HT1080 (cell line): ENCODE measurements at places on chromosomes 1 and 21. TPM values are rescaled to one million over a fixed set of nuclear protein-coding genes. Genes with fewer than 3 reads are reported as not detected.

Gene CRYAA
- not detected in 2 replicates for total RNA-seq

Gene FCMR
- not detected in 2 replicates for total RNA-seq

Gene BCAR3
- total RNA-seq, result 156 and 163 TPM in 2 replicates

Gene TTLL7
- total RNA-seq, result 2.8 and 4.0 TPM in 2 replicates

Gene EPHB2
- 74.0 and 90.3 TPM in 2 replicates for total RNA-seq

Gene MSH4
- total RNA-seq, result 0.13 TPM in 1 of 2 replicates, not detected in the other

Gene MOB3C
- total RNA-seq, result 4.5 and 5.4 TPM in 2 replicates

Gene TMPRSS15
- 0.07 TPM in 1 of 2 replicates, not detected in the other for total RNA-seq

- no peak for DNase-seq
Measured at GRCh38 chr1:36016686-36017085, 67.2 kb upstream of the TEKT2 start.

DNA sequence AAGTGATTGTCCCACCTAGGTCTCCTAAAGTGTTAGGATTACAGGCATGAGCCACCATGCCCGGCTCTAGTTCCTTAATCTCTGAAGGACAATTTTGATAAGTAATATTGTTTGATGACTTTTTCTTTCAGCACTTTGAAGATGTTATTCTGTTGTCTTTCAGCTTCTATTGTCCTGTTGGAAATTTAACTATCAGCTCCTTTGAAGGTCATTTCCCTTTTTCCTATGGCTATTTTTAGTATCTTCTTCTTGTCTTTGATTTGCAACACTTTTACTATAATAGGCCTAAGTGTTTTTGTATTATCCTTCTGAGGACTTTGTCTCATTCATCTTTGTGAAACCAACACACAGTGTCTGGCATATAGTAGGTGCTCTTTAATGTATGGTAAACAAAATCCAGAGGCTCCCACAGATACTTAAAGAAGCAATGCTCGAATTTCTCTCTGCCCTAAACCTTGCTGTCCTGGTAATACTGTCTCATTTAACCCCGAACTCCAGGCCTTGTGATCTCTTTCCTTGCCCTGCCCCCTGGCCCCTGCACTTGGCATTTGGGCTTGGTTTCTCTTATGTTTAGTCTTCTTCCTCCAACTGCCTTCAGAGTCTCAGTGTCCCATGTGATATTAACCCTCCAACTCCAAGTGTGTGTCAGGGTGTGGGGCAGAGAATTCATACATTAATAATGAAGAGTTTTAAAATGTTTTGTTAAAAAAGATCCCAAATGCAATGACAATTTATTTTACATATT, 19.0 kb upstream of the AGO1 start:
- DNase-seq, result no peak

- DNase-seq, result no peak
Measured at GRCh38 chr1:44505210-44505993, 100.3 kb downstream of the RNF220 start.

DNA sequence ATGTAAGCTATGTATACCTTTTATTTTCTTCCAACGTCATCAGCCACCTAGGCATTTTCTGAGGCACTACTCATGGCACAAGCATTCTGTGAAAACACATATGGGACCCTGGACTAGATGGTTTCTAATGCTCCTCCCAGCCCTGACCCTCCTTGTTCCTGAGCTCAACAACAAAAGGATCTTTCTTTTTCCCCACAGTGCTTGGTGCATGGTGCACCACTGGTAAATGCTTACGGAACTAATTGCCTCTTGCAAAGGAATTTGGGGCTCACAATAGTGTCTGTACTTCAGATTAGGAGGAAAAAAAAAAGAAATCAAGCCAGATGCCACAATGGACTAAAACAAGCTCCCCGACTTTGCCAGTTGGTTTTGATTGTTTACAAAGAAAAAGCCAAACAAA, 390.5 kb downstream of the PLPP3 start:
- no peak for DNase-seq

- peak; percentile 79 for DNase-seq
Measured at GRCh38 chr1:109821831-109822745, 58.4 kb upstream of the EPS8L3 start.

DNA sequence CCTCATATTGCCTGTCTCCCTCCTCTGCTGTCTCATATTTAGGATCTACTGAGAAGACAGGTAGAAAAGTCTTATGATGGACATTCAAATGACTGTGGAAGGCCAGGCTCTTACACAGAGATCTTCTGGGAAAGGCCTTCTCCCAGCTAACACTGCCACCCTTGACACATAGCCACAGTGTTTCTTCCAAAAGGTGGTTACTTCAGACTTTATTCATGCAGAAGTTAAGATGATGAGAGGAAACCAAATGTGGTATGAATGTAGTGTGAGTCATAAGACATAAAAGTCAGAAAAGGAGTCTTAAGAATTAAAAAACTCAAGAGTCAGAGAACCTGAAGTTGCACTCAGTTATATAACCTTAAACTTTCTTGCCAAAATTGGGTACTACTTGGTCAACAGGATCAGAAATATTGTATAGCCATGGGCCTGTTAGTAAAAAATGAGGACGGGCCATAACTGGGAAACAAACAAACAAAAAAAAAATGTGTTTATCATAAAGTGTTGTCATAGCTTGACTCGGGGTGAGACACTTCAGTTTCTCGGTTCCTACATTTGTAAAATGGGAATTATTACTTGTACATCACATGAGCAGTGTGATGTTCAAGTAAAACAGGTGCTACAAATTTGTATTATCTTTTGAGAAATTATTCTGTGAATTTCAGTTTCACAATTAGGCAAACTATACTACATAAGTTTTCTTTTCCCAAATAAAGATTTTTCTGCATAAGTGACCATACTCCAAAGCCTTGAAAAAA, 1.2 kb upstream of the DENND1B start:
- DNase-seq, result peak; percentile 88

GRCh38 chr1:51472359-51472758, 46.7 kb downstream of the EPS15 start:
- DNase-seq, result no peak

DNA sequence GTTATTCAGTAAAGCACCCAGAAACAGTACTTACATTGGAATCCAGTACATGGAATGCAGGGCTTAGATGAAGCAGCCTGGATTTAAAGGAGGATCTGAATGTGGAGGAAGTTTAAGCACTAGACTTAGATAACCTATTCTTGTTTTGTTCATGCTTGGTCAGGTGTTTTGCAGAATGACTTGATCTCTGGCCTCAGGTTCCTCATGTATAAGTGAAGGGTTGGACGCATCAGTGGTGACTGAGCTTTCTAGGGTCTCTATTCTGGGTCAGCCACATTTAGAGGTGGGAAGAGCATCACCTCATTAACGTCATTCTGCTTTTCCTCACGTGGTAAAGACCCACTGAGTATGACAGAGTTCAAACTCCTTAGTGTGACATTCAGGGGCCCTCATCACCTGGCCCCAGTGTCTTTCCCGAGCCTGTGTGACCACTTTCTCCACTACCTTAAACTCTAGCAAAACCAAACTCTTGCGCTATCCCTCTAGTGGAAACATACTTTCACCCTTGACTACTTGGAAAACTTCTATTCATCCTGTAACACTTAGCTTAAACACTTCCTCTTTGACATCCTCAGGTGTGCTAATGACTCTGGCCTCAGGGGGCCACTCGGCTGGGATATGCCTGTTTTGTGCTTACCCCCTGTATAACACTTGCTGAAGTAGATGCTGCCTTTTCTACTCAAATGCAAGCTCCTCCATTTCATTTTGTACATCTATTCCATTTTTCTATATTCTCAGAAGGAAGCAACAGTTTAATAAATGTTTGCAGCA, 871 bp upstream of the ERICH3 start:
- no peak for DNase-seq

DNA sequence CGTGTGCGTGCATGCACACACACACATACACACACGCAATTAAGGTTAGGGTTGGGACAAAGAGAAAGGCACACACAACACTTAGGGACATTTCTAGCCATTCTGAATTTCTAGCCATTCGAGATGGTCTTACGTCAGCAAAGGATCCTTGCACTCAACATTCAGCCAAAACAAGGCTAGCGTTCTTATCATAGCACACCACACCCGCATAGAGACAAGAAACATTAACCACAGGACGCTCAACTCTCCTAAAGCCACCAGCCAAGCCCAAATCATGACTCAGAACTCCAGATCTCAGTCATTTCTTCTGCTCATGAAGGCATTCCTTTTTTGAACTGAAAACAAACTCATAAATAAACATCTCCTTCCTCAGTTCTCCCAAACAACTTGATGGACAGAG, 106.8 kb downstream of the LMO4 start:
- DNase-seq, result peak; percentile 66

GRCh38 chr1:20224546-20224945, 38.2 kb upstream of the PLA2G2C start:
- DNase-seq, result no peak

GRCh38 chr1:83512373-83513193, 486.3 kb downstream of the TTLL7 start:
- no peak for DNase-seq

DNA sequence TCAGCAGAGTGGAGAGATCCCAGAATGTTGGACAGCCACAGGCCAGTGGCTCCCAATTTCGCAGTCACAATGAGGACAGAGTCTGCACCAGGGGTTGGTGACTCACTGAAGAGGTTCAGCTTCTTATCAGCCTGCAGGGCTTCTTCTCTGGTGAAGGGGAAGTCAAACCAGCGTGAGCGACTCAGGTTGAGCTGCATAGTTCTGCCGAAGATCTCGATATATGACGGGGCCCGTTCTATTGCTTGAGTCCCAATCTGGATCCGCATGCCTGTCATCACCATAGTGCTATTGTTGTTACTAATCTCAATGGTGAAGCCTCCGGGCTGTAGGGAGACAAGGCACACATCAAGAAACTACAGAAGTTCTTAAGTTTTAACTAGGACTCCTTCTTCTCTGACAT, 58.5 kb downstream of the UBR4 start:
- no peak for DNase-seq

GRCh38 chr1:91549041-91549735, 48.5 kb downstream of the CDC7 start:
- DNase-seq, result no peak
